ENCODE measurements at places on chromosomes 6 and 20.
A peak's percentile ranks its signal among the peaks of the same experiment; 100 is the strongest.

DNA sequence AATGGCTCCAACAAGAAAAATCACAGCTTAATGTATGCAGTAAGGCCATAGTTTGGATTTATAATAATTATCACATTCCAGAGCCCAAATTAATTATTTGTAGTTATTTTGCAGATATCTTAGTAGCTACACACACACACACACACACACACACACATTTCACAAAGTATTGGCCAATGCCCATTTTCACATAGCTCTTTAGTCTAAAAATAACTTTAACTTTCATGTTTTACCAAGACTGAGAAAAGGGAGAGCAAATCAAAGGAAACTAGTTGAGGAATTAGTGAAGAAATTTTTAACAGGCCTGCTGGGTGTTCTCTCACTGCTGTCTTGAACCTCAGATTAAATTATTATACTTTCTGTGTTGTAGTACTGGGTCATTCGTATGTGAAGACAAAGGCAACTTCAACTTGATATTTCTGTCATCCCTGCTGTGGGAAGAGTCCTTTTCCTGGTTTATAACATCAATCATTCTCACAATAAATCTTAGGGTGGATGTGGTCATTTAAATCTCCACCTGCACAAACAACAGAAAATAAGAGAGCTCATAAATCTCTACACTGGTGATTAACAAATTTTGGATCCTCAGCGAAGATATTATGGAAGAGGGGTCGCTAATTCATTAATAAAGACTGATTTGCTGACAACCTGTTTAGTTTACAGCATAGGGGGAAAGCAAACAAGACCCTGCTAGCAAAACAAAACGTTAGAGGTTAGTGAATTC is 1.6 kb upstream of the TCF21 start:
- no peak overlapping the region for H3K27ac ChIP-seq
- no peaks in the 10 kb centered on the region for H3K36me3 ChIP-seq
- no peak for DNase-seq
- peaks cover 8% of the 10 kb centered on the region for H3K27me3 ChIP-seq
- H3K4me1 ChIP-seq = no peaks in the 10 kb centered on the region

DNA sequence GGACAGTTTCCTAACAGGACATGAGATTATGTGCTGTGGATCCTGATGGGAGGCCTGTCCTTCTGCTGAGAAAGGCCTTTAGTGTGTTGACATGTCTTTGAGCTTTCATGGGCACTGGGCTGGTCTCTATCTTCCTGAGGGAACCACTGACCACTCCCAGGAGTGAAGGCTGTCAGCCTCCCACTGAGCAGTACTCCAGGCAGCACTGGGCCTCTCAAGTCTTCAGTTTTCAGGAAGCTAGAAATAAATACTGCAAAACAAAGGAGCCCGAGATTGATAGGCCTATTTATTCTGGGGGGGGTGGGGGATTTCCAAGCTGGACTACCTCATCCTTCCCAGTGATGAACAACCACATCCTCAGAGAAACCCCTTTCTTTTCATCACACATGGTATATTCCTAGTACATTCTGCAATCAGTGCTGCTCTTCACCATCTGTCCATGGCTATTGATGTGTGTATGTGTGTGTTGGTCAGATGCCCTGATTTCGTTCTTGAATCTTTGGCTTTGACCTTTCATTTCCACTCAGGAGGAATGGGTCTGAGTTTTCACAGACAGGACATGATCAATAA is 180.9 kb upstream of the SPTLC3 start:
- no peak overlapping the region for H3K27ac ChIP-seq
- no peaks in the 10 kb centered on the region for H3K36me3 ChIP-seq
- DNase-seq = no peak
- no peak overlapping the region for H3K4me3 ChIP-seq
- no peaks in the 10 kb centered on the region for H3K4me1 ChIP-seq

- H3K36me3 ChIP-seq = no peaks in the 10 kb centered on the region
- H3K4me3 ChIP-seq = no peak overlapping the region
- peak; percentile 11 for DNase-seq
- peaks cover 48% of the 10 kb centered on the region for H3K4me1 ChIP-seq
- H3K27ac ChIP-seq = peak overlapping the region; percentile 20
Observed at GRCh38 chr6:15439410-15440025, 193.6 kb downstream of the JARID2 start.

DNA sequence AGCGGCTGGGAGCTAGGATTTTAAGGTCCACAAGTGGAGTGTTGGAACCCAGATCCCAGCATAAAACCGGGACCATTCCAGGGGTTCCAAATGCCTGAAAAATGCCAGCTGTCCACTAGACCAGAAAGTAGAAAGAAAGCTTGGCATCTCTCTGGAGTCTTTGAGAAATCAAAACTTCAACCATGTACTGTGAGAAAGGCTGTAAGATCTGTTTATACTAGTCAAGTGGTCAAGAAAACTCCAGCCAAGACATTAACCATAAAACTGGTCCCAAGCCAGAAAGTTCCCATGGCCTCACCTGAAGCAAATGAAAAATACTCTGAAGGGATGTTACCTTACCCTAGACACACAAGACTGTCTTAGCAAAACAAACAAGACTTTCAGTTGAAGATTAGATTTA is 112.6 kb downstream of the DCDC2 start:
- no peak overlapping the region for H3K4me3 ChIP-seq
- H3K27ac ChIP-seq = no peak overlapping the region
- DNase-seq = no peak
- no peaks in the 10 kb centered on the region for H3K27me3 ChIP-seq
- H3K36me3 ChIP-seq = no peaks in the 10 kb centered on the region
- no peaks in the 10 kb centered on the region for H3K4me1 ChIP-seq

DNA sequence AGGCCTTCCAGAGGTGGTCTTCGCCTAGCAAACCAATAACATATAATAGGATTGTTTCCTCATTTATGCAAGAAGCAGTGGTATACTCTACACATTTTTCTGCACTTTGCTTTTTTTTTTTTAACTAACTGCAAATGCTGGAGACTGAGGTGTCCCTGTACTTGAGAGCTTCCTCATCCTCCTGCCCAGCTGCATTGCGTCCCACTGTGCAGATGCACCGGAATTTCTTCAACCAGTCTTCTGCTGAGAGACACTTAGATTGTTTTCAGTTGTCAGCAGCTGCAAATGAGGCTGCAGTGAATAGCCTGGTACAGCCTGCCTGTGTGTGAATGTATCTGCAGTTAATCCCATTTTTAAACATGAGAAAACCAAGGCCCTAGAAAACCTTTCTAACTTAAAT is 11.5 kb downstream of the FGD2 start:
- no peak overlapping the region for H3K27ac ChIP-seq
- H3K36me3 ChIP-seq = no peaks in the 10 kb centered on the region
- no peak overlapping the region for H3K4me3 ChIP-seq
- no peak for DNase-seq

- H3K27me3 ChIP-seq = no peaks in the 10 kb centered on the region
- no peak for DNase-seq
- H3K4me1 ChIP-seq = peaks cover 34% of the 10 kb centered on the region
- peak overlapping the region; percentile 13 for H3K4me3 ChIP-seq
Observed at GRCh38 chr6:87573307-87574024, 16.3 kb downstream of the RARS2 start.

- H3K36me3 ChIP-seq = no peaks in the 10 kb centered on the region
- H3K27ac ChIP-seq = no peak overlapping the region
- no peak for DNase-seq
- no peaks in the 10 kb centered on the region for H3K27me3 ChIP-seq
- no peak overlapping the region for H3K4me3 ChIP-seq
Observed at GRCh38 chr6:29236634-29237033, 64.9 kb upstream of the OR14J1 start.

DNA sequence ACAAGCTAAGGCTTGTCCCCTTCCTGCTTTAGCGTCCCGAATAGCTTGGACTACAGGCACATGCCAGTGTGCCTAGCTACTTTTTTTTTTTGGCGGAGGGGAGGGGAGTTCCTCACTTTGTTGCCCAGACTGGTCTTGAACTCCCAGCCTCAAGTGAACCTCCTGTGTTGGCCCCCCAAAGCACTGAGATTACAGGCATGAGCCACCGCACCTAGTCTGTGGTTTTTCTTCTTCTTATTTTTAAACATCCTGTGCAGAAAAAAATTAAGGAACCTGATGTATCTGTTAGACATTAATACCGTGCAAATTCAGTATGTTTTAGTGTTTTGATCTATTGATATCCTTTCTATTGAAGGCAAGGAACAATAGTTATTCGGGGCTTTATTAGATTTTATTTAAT is 25.7 kb downstream of the HIVEP1 start:
- no peak for DNase-seq
- H3K27me3 ChIP-seq = no peaks in the 10 kb centered on the region
- no peak overlapping the region for H3K27ac ChIP-seq
- no peaks in the 10 kb centered on the region for H3K36me3 ChIP-seq
- no peaks in the 10 kb centered on the region for H3K4me1 ChIP-seq

DNA sequence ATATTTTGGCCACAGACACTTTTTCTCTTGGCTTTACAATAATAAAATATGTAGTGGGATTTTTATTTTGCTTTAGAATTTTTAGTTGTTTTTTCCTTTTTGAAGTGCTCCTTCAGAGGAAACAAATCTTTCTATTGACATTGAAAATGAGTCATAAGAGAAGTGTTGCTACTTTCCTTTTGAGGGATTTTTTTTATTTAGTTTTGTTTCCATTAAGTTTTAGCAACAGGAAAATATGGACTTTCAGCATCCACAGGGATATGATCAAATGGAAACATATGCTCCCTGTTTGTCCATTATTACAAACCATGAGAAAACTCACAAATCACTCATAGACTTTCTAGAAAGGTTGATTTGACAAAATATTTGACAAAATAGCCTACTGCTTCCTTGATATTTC is 65.3 kb upstream of the BMP2 start:
- DNase-seq = no peak
- no peak overlapping the region for H3K27ac ChIP-seq
- H3K4me1 ChIP-seq = 0 out of 2 replicates have a peak, but pooled peaks cover 3% of the 10 kb centered on the region

DNA sequence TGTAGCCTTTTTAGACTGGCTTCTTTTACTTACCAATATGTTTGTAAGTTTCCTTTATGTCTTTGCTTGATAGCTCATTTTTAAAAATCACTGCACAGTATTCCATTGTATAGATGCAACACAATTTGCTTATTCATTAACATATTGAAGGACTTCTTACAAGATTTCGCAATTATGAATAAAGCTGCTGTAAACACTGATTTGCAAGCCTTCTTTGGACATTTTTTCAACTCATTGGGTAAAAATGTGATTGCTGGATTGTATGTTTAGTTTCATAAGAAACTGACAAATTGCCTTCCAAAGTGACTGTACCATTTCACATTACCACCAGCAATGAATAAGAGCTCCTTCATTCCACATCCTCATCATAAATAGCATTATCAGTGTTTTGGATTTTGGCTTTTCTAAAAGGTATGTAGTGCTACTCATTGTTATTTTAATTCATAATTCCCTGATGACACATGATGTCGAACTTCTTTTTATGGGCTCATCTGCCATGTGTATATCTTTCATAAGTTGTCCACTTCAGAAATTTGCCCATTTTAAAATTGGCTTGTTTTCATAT is 80.7 kb downstream of the TFAP2B start:
- no peak overlapping the region for H3K4me3 ChIP-seq
- H3K36me3 ChIP-seq = no peaks in the 10 kb centered on the region
- no peaks in the 10 kb centered on the region for H3K27me3 ChIP-seq
- no peak overlapping the region for H3K27ac ChIP-seq

DNA sequence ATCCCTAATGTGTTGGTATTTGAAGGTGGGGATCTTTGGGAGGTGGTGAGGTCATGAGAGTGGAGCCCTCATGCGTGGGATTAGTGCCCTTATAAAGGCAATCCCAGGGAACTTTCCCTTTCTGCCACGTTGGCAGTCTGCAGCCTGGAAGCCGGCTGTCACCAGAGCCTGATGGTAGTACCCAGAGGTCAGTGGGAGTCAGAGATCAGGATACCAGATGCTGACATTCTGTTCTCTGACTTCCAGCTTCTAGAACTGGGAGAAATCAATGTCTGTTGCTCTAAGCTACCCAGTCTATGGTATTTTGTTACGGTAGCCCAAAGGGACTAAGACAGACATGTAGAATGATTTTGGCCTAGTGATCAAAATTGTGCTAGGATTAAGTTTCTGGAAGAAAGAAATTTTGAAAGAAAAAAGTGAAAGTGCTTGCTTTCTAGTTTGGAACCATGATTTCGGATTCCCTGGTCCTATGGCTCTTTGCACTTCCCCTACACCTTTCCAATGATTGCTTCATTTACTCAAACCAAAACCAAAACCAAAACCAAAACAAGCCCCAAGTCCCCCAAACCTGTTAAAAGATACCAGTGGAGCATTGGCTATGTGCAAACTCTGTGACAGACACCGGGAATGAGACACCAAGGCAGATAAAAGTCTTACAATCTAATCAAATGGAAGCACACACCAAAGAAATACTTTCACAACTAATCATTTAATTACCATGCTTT is 173.7 kb upstream of the ZNF217 start:
- no peaks in the 10 kb centered on the region for H3K36me3 ChIP-seq
- H3K4me1 ChIP-seq = no peaks in the 10 kb centered on the region
- H3K4me3 ChIP-seq = no peak overlapping the region
- H3K27ac ChIP-seq = no peak overlapping the region
- peak; percentile 38 for DNase-seq
- H3K27me3 ChIP-seq = no peaks in the 10 kb centered on the region
